Central memory CD4-positive, alpha-beta T cell (primary cell): ENCODE measurements at places on chromosomes 3 and 15.

- DNase-seq, result no peak
Observed at GRCh38 chr3:151499168-151499567, 38.3 kb upstream of the IGSF10 start.

- DNase-seq, result no peak
Observed at GRCh38 chr3:134018850-134019249, 10.9 kb downstream of the SLCO2A1 start.

DNA sequence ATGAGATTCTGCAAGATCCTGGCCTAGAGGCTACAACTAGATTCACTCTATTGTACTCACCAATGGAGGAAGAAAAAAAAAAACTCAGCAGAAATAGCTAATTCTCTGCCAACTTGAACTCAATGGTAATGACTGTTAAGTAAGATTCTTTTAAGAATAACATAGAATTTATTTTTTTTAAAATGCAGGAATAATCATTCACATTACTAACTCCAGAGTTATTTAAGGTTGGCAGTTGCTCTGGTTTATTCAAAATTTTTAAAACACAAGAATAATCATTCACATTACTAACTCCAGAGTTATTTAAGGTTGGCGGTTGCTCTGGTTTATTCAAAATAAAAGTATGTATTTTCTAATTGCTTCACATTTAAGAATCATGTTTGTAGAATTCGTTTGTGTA is 1071.9 kb downstream of the IGSF11 start:
- no peak for DNase-seq

- DNase-seq, result no peak
Observed at GRCh38 chr3:48047841-48048464, 31.7 kb upstream of the MAP4 start.

DNA sequence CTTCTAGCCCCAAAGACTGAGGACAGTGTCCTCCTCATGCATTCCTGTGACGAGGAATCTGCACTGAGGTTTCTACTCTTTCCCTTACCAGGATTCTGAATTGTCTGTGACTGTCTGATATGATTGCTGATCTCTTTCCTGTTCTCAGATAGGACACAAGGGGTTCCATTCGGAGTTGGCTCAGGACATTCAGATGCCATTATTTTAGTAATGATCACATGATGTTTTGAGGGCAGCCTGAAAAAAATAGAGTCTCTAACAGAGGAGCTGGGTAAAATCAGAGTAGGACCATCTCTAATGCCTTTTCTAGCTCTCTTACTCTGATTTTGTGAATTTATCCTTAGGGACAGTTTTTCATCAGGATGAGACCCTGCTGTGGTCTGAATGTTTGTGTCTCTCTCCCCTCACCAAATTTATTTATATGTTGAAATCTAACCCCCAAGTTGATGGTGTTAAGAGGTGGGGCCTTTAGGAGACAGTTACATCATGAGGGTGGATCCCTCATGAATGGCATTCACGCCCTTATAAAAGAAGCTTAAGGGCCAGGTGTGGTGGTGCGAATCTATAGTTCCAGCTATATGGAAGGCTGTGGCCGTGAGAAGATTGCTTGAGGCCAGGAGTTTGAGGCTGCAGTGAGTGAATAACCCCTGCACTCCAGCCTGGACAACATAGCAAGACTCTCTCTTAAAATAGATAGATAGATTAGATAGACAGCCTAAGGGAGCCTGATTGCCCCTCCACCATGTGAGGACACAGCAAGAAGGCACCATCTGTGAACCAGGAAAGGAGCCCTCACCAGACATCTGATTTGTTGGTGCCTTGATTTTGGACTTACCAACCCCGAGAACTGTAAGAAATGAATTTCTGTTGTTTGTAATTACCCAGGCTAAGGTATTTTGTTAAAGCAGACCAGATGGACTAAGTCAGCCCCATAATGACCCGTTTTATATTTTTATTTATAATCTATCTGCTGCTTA is 24.4 kb downstream of the FNDC3B start:
- no peak for DNase-seq

DNA sequence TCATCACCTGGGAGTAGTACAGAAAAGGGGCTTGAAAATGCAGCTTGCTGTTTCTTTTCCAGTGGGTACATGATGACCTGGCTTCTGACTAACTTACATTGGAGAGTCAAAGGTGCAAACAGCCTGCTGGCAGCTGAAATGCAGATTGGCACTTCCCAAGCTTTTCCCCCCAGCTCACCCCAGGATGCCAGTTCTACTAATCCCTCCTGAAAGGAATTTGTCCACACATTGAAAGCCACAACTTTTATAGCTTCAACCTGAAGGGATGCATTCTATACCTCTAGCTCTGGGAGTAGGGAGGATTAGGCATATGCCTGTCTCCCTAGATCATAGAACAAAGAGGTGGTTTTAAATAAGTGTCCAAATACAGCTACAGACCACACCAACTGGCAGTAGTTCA is 281.7 kb downstream of the EFHB start:
- no peak for DNase-seq
